ENCODE measurements at places on chromosomes 5 and 9.

DNA sequence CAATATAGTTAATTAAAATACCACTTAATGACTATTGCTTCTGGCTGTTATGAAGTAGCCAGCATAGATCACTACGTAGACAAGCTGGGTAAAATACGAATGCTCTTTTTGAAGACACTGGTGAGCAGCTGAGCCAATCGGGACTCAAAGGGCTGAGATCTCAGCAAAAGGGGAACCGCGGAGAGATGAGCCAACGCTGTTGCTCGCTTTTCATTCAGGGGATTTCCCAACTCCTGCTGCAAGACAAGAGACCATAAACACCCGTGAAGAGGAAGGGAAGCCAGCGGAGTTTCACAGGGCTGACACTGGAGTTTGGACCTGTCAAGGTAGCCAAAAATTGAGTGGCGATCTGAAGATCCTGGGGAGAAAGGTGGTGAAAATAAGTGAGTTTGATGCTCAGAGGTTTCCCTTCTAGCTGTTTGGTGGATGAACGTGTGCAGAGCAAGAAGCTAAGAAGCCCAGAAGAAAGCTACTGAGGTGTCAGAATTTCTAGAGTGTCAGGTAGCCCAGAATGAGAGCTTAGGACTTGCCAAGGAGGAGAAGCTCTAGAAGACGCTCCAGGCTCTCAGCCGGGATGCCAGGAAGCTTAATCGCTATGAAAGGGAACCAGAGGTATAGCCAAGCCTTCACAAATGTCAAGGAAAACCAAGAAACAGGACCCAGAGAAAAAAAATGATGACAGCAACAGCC lies 79.6 kb upstream of the RNU6ATAC start:
- peak; percentile 36 for DNase-seq

GRCh38 chr9:19185191-19185590 lies 45.3 kb upstream of the DENND4C start:
- no peak for DNase-seq

GRCh38 chr5:93791518-93791972 lies 50.1 kb upstream of the POU5F2 start:
- no peak for DNase-seq

- no peak for DNase-seq
Measured at GRCh38 chr5:42919600-42919999, 107.9 kb upstream of the SELENOP start.

- DNase-seq = no peak
Measured at GRCh38 chr9:31597977-31598376, 786.5 kb upstream of the ACO1 start.

DNA sequence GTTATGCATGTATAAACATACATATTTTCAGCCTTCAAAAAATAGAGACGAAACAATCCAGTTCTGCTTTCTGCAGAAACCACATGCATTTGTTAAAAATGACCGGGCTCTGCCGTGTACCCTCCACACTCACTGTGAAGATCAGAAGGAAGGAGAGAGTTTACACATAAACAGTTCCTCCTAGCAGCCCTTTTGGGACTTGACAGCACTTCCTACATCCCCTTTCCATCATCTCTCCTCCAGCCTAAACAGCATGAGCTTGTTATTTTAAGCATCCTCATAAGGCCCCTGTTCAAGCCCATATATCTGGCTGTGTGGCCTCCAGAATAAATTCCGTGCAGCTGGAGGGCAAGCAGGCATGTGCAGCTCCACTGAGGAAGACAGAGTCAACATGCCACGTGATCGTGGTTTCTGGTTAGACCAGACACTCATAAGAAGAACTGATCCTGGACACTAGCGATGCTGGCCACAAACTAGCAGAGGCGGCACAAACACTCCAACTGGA lies 42.2 kb downstream of the NIPAL4 start:
- no peak for DNase-seq

GRCh38 chr5:55234121-55234700 lies 803 bp upstream of the CCNO start:
- DNase-seq = no peak

GRCh38 chr9:106019039-106019680 lies 324.8 kb downstream of the TMEM38B start:
- no peak for DNase-seq

GRCh38 chr9:96137671-96138429 lies 164.1 kb downstream of the HSD17B3 start:
- no peak for DNase-seq

DNA sequence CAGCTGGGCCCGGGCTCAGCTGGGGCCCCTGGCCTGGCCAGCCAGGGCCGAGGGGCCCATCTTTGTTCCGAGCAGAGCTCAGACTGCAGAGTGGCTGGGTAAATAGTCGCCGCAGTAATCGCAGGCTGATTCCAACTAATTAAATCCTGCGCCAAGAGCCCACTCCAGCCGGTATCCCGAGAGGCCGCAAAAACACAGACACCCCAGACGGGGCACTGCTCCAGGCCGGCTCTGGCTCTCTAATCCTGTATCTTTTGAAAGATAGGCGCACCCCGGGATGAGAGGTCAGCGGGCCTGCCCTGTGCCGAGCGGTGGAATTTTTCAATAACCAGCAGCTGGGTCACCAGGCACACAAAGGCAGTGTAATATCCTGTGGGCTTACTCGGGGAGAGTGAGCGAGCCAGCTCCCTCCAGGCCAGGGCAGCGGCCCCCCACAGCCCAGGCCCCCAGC lies 57.7 kb downstream of the LMX1B start:
- no peak for DNase-seq

- DNase-seq = no peak
Measured at GRCh38 chr9:137648396-137648795, 29.6 kb downstream of the EHMT1 start.

- no peak for DNase-seq
Measured at GRCh38 chr9:94672811-94673487, 33.6 kb upstream of the FBP1 start.

- DNase-seq = no peak
Measured at GRCh38 chr5:109719978-109720377, 30.3 kb downstream of the MAN2A1 start.

- no peak for DNase-seq
Measured at GRCh38 chr5:91106842-91107511, 276.1 kb downstream of the ARRDC3 start.

DNA sequence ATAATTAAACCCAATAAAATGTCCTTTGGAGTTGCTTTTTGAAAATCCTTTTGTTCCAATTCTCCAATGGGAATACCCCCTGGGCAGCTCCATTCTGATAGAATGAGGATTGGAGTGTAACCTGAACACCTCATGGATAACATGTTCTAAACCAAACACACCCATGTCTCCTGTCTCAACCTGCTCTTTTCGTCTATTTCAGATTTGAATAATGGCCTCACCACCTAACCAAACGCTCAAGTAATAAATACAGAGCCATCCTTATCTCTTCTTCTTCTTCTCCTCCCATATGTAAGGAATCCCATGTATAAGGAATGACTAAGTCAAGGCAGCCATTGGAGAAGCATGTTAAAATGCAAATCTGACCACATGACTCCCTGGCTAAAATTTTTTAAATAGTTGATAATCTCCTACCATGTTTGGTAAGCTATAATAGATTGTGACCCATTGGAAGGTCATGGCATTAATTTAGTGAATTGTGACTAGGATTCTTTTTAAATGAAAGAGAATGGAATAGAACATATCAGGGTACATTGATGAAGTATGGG lies 26.0 kb downstream of the ELL2 start:
- DNase-seq = no peak

- DNase-seq = peak; percentile 60
Measured at GRCh38 chr5:177456976-177457851, 10.6 kb downstream of the PRR7 start.

- DNase-seq = peak; percentile 15
Measured at GRCh38 chr5:88248743-88249540, 19.7 kb downstream of the TMEM161B start.

DNA sequence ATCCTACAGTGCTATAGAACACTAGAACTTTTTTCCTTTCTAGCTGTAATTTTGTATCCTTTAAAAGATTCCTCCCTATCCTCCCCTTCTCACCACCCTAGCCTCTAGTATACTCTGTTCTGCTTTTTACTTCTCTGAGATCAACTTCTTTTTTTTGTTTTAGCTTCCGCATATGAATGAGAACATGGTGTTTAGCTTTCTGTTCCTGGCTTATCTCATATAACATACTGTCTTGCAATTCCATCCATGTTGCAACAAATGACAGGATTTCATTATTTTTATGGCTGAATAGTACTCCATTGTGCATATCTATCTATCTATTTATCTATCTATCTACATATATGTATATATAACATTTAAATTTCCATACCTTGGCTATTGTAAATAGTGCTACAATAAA lies 126.0 kb upstream of the MAN2A1 start:
- DNase-seq = no peak

GRCh38 chr9:76115982-76116646 lies 225.6 kb downstream of the PCSK5 start:
- no peak for DNase-seq

DNA sequence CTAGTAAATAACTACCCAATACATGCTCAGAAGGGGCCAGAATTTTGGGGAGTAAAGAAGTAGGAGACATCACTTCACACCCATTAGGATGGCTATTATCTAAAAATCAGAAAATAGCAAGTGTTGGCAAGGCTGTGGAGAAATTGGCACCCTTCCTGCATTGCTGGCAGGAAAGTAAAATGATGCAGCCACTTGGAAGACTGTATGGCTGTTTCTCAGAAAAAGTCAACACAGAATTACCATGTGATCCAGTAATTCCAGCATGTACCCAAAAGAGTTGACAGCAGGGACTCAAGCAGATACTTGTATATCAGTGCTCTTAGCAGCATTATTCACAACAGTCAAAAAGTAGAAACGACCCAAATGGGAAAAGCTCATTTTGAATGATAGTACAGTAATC lies 107.6 kb downstream of the APBA1 start:
- DNase-seq = no peak

DNA sequence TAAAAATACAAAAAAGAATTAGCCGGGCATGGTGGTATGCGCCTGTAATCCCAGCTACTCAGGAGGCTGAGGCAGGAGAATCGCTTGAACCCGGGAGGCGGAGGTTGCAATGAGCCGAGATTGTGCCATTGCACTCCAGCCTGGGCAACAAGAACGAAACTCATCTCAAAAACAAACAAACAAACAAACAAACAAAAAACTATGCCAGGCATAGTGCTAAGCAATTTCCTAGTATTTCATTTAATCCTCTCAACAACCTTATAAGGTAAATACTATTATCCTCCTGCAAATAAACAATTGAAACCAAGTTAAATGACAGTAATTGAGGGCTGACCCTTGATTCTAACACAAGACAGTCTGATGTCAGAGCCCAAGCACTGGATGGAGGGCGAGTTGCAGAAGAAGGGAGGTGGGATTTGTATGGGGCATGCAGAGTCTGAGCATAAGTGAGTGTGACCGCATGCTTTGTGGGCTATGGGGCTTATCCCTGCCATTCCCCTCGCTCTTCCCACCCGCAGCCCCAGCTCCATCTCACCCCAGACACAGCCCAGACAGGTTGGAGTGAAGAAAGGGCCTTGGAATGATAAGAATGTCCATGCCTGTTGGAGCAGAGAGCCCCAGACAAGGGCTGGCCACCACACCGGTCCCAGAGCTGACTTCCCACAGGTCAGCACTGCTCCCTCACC lies 24.3 kb upstream of the RPS14 start:
- no peak for DNase-seq

- no peak for DNase-seq
Measured at GRCh38 chr5:63053019-63053638, 474.5 kb downstream of the LRRC70 start.

DNA sequence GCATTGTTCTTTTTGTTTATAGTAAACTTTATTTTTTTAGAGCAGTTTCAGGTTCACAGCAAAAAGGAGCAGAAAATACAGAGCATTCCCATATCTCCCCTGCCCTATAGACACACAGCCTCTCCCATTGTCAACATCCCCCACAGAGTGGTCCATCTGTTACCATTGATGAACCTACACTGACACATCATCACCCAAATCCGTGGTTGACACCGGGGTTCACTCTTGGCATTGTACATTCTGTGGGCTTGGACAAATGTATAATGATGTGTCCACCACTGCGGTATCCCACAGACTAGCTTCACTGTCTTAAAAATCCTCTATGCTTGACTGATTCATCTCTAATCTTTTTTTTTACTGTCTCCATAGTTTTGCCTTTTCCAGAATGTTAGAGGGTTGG lies 120.7 kb upstream of the SPATA31C2 start:
- DNase-seq = no peak

DNA sequence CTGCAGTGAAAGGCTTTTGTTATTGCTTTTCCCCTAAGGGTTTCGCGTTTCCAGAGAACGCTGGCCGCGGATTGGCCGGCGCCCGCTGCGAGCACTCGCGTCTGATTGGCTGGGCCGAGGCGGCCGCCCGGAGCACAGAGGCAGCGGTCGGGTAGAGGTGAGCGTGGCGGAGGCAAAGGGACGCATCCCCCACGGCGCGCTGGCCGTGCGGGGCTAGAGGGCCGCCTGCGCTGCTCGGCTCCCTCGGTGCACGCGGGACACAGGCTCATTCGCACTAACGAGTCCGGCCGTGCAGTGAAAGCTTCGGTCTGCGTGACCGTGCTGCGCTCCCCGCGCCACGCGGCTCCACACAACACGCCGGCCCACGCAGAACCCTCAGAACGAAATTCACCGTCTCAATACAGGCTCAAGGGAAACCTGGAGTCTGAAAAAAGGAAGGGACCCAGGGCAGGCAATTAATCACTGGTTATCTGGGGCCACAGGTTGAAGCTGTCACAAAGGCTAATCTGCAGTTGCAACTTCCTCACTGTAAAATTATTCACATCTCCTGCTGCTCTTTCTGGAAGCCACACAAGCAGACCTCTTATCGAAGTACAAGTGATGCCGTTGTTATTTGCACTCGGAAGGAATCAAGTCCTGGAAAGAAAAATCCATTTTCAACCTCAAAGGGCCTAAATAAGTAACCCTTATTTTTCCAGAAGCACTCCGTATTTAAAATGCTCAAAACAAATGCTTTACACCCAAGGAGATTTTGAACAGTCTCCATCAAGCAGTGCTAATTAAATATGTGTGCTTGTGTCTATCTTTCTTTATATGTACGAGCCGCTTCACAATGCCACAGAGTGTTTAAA lies 94.6 kb downstream of the ZNF608 start:
- peak; percentile 6 for DNase-seq

- DNase-seq = no peak
Measured at GRCh38 chr5:94397508-94397907, 220.9 kb downstream of the KIAA0825 start.

DNA sequence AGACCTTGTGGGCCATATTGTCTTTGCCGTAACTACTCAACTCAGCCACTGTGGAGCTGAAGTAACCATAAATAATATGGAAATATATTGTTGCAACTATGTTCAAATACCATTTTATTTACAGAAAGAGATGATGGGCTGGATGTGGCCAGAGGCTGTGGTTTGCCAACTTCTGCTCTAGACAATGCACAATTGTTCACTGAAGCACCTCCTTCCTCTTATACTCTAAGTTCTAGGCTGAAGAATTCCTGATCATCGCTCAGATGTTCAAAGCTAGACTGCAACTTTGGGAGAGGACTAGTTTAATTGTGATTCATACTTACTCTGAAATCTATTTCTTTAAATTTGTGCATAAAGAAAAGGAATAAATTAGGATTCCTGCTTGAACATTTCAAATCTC lies 245.0 kb downstream of the TAF11L14 start:
- no peak for DNase-seq

DNA sequence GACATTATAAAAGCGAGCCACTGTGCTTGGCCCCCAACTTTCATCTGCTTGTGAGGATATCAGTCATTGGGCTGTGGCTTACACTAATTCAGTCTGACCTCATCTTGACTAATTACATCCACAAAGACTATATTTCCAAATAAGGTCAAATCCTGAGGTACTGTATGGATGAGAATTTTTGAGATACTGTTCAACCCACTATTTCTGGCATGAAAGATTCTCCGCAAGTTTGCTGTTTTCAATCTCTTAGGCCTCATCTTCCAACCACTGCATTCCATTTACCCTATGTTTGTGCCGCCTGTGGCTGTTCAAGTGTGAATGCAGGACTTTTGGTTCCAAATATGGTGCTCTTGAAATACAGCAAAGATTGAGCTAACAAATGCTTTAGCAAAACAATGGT lies 400.9 kb upstream of the SGCD start:
- DNase-seq = no peak

Measured in activated CD4-positive, alpha-beta T cell treated with anti-CD3 and anti-CD28 coated beads, Interleukin-2, amount 50 U/mL, for 48 hours (primary cell).